Osteocyte (in vitro differentiated cells): ENCODE measurements at places on chromosomes 3 and 15. TPM values are rescaled to one million over a fixed set of nuclear protein-coding genes. Genes with fewer than 3 reads are reported as not detected.

GRCh38 chr15:82931221-82931620 lies 21.3 kb downstream of the HOMER2 start:
- H3K27ac ChIP-seq: no peak overlapping the region
- no peaks in the 10 kb centered on the region for H3K36me3 ChIP-seq
- no peaks in the 10 kb centered on the region for H3K4me1 ChIP-seq
- H3K27me3 ChIP-seq: no peaks in the 10 kb centered on the region
- DNase-seq: no peak
- H3K4me3 ChIP-seq: no peak overlapping the region

DNA sequence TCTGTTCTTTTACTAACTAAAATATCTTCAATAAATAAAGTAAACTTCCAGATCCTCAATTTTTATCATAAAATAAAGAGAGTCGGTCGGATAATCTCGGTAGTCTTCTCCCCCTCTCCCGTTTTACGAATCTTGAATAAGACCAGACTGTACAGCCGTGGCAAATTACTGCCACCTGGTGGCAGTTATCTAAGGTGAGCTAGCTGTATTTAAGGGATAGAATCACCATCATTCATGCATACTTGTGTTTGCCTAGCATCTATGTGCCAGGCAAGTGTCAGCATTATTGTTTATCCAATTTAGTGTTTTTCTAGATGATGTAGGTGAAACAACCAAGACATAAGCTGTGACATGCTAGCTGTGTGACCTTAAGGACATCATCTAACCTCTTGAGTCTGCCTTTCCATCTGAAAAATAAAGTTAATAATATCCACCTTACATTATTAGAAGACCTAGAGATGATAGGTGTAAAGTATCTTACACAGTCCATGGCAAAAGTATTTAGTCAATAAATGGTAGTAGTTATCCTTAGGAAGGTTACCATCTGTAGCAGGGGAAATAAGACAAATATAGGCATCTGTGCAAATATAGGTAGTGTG lies 21.3 kb downstream of the DUT start:
- H3K4me3 ChIP-seq: no peak overlapping the region
- H3K27ac ChIP-seq: no peak overlapping the region
- DNase-seq: no peak
- no peaks in the 10 kb centered on the region for H3K27me3 ChIP-seq

- peaks cover 5% of the 10 kb centered on the region for H3K27me3 ChIP-seq
- H3K4me3 ChIP-seq: no peak overlapping the region
- no peak for DNase-seq
- no peak overlapping the region for H3K27ac ChIP-seq
Observed at GRCh38 chr3:117495620-117496019, 786.0 kb downstream of the TUSC7 start.

DNA sequence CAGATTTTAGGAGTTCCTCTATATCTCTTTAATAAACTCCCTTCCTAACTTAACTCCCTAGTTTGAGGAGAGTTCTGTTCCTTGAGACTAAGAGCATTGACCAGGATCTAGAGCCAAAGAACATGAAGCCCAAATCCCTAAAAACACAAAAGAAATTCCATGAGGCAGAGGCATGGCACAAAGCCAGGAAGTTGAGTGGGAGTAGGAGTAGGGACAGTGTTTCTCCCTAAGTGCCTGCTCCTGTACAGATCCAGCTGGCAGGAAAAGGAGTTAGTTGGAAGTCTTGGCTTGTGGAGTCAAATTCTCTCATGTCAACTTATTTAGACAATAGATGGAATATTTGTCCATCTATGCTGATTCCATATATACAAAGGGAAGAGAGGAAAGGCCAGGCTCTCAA lies 11.4 kb downstream of the ACTC1 start:
- H3K4me1 ChIP-seq: no peaks in the 10 kb centered on the region
- no peak overlapping the region for H3K27ac ChIP-seq
- no peak for DNase-seq
- no peaks in the 10 kb centered on the region for H3K36me3 ChIP-seq
- H3K4me3 ChIP-seq: no peak overlapping the region
- peaks cover 77% of the 10 kb centered on the region for H3K27me3 ChIP-seq

DNA sequence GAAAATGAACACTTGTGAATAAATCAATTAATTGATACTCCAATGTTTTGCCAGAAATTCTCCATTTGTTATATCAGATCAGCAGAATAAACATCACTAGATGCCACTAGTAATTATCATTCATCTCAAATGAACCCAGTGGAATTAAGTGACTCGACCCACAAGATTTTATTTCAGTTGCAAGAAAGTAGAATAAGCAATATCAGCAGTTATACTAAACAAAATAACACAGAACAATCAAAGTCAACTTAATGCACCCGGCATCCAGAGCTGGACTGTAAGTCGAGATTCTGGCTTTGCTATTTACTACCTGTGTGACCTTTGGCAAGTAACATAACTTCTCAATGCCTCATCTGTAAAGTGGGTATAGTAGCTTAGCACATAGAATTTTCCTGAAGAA lies 256.5 kb downstream of the MEIS2 start:
- H3K27ac ChIP-seq: no peak overlapping the region
- H3K36me3 ChIP-seq: no peaks in the 10 kb centered on the region
- H3K4me1 ChIP-seq: peaks cover 10% of the 10 kb centered on the region
- H3K4me3 ChIP-seq: no peak overlapping the region
- no peak for DNase-seq
- H3K27me3 ChIP-seq: no peaks in the 10 kb centered on the region

- peaks cover 44% of the 10 kb centered on the region for H3K27me3 ChIP-seq
- H3K4me1 ChIP-seq: peaks cover 6% of the 10 kb centered on the region
Observed at GRCh38 chr15:70586241-70586640, 177.1 kb downstream of the UACA start.

- no peak overlapping the region for H3K4me3 ChIP-seq
- no peak overlapping the region for H3K27ac ChIP-seq
- peaks cover 6% of the 10 kb centered on the region for H3K27me3 ChIP-seq
- H3K36me3 ChIP-seq: no peaks in the 10 kb centered on the region
Observed at GRCh38 chr3:46276497-46277099, 34.3 kb downstream of the CCR3 start.

- H3K4me1 ChIP-seq: no peaks in the 10 kb centered on the region
- no peak for DNase-seq
- H3K4me3 ChIP-seq: no peak overlapping the region
- no peaks in the 10 kb centered on the region for H3K36me3 ChIP-seq
- no peaks in the 10 kb centered on the region for H3K27me3 ChIP-seq
Observed at GRCh38 chr3:173843060-173843459, 445.5 kb downstream of the NLGN1 start.

DNA sequence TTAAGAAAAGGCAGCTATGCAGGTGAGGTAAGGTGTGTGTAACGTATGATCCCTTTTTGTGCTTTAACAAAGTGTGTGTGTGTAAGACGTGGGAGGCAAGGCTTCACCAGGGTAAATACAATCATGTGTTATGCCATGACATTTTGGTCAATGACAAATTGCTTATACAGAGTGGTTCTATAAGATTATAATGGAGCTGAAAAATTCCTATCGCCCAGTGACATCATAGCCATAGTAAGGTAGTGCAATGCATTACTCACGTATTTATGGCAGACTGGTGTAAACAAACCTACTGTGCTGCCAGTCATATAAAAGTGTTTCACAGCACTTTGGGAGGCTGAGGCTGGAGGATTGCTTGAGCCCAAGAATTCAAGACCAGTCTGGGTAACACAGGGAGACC lies 60.2 kb upstream of the LCTL start:
- no peak for DNase-seq
- no peaks in the 10 kb centered on the region for H3K27me3 ChIP-seq
- no peak overlapping the region for H3K27ac ChIP-seq
- no peaks in the 10 kb centered on the region for H3K36me3 ChIP-seq
- H3K4me3 ChIP-seq: no peak overlapping the region

The DIPK2A gene
- total RNA-seq: 52.1 and 54.8 TPM in 2 replicates

The PLSCR1 gene
- 45.0 and 48.1 TPM in 2 replicates for total RNA-seq

The ITPKA gene
- total RNA-seq: not detected in 2 replicates

The PIGZ gene
- total RNA-seq: 7.9 and 9.5 TPM in 2 replicates

The MBD4 gene
- total RNA-seq: 23.1 and 24.2 TPM in 2 replicates
